ENCODE measurements at places on chromosomes 4 and X.

- DNase-seq, result no peak
Measured at GRCh38 chr4:33104273-33104672, 2384.1 kb downstream of the PCDH7 start.

DNA sequence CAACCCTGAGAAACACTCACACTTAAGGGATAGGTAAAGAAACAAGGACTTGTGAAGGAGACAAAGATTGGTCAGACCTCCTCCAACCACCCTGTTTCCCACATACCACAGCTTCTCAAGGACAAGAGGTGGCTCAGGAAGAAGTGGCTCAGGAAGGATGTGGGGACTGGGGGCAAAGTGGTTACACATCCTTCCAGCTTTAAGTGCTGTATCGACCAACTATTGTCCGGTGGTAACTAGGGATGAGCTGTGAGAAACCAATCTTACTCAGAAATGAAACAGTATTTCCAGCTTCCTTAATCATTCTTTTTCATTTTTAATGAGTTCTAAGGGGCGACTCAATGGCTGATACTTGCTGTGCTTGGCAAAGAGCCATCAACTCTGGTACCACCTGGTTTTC, 8.5 kb upstream of the LHFPL1 start:
- no peak for DNase-seq

DNA sequence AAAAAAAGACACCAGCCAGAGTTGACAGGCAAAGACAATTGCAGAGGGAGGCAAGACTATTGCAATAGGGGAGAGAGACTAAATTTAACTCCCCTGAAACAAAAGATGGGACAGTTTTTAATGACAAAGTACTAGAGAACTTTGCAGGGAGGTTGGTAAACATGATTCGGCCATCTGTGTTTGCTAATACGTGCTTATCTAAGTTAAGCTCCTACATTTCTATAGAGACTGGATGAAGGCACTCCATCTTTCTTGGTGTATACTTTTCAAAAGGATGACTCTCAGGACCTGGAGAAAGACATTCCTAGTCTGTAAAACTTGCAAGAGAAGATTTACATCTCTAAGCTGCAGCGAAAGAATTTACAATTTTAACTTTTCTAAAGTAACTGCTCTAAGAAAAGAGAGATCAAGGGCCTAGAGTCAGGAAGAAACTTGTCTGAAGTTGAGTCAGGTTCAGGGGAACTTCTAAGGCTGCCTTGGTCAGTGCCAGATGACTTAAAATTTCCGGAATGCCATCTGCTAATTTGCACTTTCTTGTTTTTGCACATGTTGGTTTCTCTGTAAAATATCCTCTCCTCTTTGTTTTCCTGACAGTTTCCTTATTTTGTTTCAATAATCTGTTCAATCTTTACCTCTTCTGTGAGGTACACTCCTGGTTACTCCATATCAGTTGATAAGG, 10.6 kb downstream of the ADAM29 start:
- DNase-seq, result no peak

GRCh38 chr4:5706486-5707290, 1.7 kb downstream of the EVC2 start:
- DNase-seq, result no peak

- DNase-seq, result no peak
Measured at GRCh38 chr4:89021684-89022083, 35.3 kb downstream of the FAM13A start.

DNA sequence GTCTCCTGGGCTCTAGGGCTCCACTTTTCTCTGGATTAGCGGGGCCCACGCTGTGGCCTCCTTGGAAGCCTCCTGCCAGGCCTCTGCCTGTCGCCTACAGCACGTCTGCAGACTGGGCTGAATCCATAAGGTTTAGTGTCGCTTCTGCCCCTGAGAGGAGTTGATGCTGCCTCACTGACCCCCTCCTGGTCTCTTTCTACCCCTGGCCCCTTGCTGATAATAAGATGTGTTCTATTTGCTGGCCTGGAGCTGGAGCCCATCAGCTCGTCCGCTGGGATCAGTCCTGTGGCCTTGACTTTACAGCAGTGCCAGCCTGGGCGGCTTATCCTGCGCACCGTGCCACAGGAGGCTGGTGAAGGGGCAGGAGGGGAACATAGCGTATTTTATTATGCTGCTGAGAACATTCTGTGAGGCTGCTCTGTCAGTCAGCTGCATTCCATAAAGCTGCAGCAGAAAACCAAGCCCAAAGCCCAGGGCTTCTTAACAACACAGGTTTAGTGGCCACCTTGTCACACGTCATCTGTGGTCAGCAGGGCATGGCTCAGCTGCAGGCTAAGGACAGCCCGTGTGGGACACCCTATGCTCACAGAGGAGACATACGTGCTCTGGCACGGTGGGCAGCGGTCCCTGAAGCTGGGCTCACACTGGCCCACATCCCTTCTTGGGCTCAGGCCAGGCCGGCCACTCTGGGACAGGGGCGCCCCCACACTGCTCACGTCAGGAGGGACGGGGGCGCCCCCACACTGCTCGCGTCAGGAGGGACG, 29.3 kb upstream of the HGFAC start:
- DNase-seq, result no peak
